ENCODE measurements at places on chromosomes 13 and 19. TPM values are rescaled to one million over a fixed set of nuclear protein-coding genes. Genes with fewer than 3 reads are reported as not detected.
A peak's percentile ranks its signal among the peaks of the same experiment; 100 is the strongest.

Gene PIK3R2
- total RNA-seq: 56.9 TPM

DNA sequence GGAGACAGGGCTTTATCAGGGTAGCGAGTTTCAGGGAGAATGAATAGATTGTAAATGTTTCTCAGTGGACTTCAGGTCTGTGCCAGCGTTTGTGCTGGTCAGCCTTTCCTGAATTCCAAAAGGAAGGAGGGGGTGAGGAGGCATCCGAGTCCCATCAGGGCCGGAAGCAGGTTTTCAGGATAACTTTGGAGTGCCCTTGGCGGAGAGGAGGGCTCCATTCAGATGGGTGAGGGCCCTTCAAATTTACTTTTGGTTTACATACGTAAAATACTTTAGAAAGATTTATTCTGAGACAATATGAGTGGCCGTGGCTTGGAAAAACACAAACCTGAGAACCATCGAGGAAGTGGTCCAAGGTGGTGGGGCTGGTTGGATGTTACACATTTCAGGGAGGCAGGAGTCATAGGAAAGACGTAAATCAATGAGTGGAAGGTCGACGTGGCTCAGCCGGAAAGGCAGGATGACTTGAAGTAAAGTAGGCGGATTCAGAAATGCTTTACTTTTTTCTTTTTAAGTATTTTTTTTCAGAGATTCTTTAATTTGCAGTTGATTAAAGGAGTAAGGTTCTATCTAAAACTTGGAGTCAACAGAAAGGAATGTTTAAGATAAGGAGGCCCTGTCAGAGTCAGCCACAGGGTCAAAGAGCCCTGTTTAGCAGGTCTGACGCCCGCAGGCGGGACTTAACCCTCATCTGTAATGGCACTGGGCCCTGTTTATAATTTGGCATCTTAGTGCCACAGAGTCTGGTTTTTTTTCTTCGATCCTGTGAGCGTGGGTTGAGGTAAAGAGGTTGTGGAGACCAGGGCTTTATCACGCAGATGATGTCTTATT is 32.8 kb downstream of the ATP11A start:
- peak; percentile 51 for DNase-seq

- DNase-seq: peak; percentile 68
These were observed 8.9 kb upstream of the FARP1 start for GRCh38 chr13:98133946-98134345.

Gene COX7A1
- 2.8 TPM for total RNA-seq

Gene MIR17HG
- 5.2 TPM for total RNA-seq

Gene KLF5
- total RNA-seq: 6.8 TPM

Gene C19orf67
- total RNA-seq: not detected

Measured in renal cortical epithelial cell (primary cell).